ENCODE measurements at places on chromosomes 12 and 14. TPM values are rescaled to one million over a fixed set of nuclear protein-coding genes. Genes with fewer than 3 reads are reported as not detected.

Gene PROX2
- polyA plus RNA-seq: not detected

Gene ERP27
- polyA plus RNA-seq: 61.3 TPM

Gene CBLN3
- 1.4 TPM for polyA plus RNA-seq

Gene TNFAIP2
- polyA plus RNA-seq: 288 TPM

Gene TPPP2
- 0.59 TPM for polyA plus RNA-seq

Gene AJUBA
- 6.3 TPM for polyA plus RNA-seq

Gene MSRB3
- polyA plus RNA-seq: 3.9 TPM

Gene CLEC4A
- polyA plus RNA-seq: 1.4 TPM

Gene PPM1H
- 3.6 TPM for polyA plus RNA-seq

Gene IL31
- not detected for polyA plus RNA-seq

Gene KRT74
- not detected for polyA plus RNA-seq

Gene TCL1B
- not detected for polyA plus RNA-seq

Gene SERPINA5
- 139 TPM for polyA plus RNA-seq

Gene SLC5A8
- polyA plus RNA-seq: not detected

Gene TNFRSF1A
- 43.6 TPM for polyA plus RNA-seq

Gene CNTN1
- 13.9 TPM for polyA plus RNA-seq

Gene A2M
- polyA plus RNA-seq: 30.6 TPM

Gene RPL10L
- not detected for polyA plus RNA-seq

Gene ISM2
- not detected for polyA plus RNA-seq

Gene TMX1
- polyA plus RNA-seq: 12.1 TPM

Gene SLC4A8
- polyA plus RNA-seq: 5.5 TPM

Gene GLI1
- polyA plus RNA-seq: 0.19 TPM

Gene TNS2
- polyA plus RNA-seq: 135 TPM

Gene CCDC197
- polyA plus RNA-seq: not detected

Gene TMEM30B
- polyA plus RNA-seq: 10.1 TPM

Gene CLEC1A
- 0.80 TPM for polyA plus RNA-seq

Gene LUM
- 22.4 TPM for polyA plus RNA-seq

Gene SLC6A13
- polyA plus RNA-seq: 0.23 TPM

Gene CELA1
- polyA plus RNA-seq: not detected

Gene GUCY2C
- polyA plus RNA-seq: not detected

Gene PLEK2
- 8.6 TPM for polyA plus RNA-seq

Gene KCNJ8
- 7.9 TPM for polyA plus RNA-seq

Gene CLEC6A
- not detected for polyA plus RNA-seq

Gene TMEM119
- polyA plus RNA-seq: 2.2 TPM

Gene CIT
- polyA plus RNA-seq: 0.38 TPM

Gene CPNE6
- not detected for polyA plus RNA-seq

Gene AQP6
- 0.31 TPM for polyA plus RNA-seq

Gene TMEM63C
- 5.4 TPM for polyA plus RNA-seq

Gene TMEM260
- 8.4 TPM for polyA plus RNA-seq

Gene GNB3
- polyA plus RNA-seq: 12.6 TPM

Gene RAD9B
- polyA plus RNA-seq: 0.26 TPM

Gene CATSPERB
- polyA plus RNA-seq: 24.9 TPM

Gene SYT1
- 1.2 TPM for polyA plus RNA-seq

Gene MGST1
- polyA plus RNA-seq: 26.8 TPM

Gene ADAMTS20
- polyA plus RNA-seq: not detected

Gene EXOC3L4
- polyA plus RNA-seq: 8.9 TPM

Gene MDM1
- 5.8 TPM for polyA plus RNA-seq

Gene LBHD2
- polyA plus RNA-seq: not detected

Gene ABCD2
- polyA plus RNA-seq: 0.04 TPM

Gene CACNA2D4
- polyA plus RNA-seq: 2.0 TPM

Gene C12orf56
- not detected for polyA plus RNA-seq

Gene CLEC2D
- 2.8 TPM for polyA plus RNA-seq

Gene CMKLR1
- 1.2 TPM for polyA plus RNA-seq

Gene AGAP2
- polyA plus RNA-seq: 0.87 TPM

Gene AQP2
- polyA plus RNA-seq: not detected

Gene ARHGAP9
- 6.2 TPM for polyA plus RNA-seq

Gene KLRF1
- polyA plus RNA-seq: 2.1 TPM

Gene FAM186B
- 0.65 TPM for polyA plus RNA-seq

Gene VIPAS39
- polyA plus RNA-seq: 6.5 TPM
